ENCODE measurements at places on chromosomes 2 and 18. TPM values are rescaled to one million over a fixed set of nuclear protein-coding genes. Genes with fewer than 3 reads are reported as not detected.

Gene PARD3B
- 4.4 TPM for total RNA-seq

Gene VWA3B
- total RNA-seq = not detected

Gene GALNT5
- total RNA-seq = 8.5 TPM

Gene KRCC1
- 22.0 TPM for total RNA-seq

- DNase-seq = no peak
Observed at GRCh38 chr18:10044054-10044453, 130.2 kb downstream of the VAPA start.

DNA sequence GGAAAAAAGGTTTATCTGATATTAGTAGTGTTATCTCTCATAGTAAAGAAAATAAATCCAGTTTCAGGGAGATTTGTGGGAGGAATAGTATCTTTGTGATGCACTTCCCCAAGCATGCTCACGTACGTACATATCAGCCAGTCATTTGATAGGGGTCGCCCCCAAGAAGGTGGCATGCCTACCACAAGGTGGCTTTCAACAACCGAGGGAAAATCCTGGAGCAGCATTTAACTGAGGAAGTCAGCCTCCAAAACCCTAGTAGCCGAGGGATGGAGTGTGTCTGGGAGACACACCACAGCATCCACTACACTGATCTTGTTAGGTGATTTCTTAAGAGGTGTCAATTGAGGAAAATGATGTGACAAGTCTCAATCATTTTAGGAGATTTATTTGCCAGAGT, 623.9 kb downstream of the NYAP2 start:
- DNase-seq = no peak

GRCh38 chr2:203361495-203361894, 33.3 kb downstream of the ABI2 start:
- DNase-seq = no peak

- DNase-seq = no peak
Observed at GRCh38 chr2:239455436-239456203, 54.8 kb upstream of the HDAC4 start.

DNA sequence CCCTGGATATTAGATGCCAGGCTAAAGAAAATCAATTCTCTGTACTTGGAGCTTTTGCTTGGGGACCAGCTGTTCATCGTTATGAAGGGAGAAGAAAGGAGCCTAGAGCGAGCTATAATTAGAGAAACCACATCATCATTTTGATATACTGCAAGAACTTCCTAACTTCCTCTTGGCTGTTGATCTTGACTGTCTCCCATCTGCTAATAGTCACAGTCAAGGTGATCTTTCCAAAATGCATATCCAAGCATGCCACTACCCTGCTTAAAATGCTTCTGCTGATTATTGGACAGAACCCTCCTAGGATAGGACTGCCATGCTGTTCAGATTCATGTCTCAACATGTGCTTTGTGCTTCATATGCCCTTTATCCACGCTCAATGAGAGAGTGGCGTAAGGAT, 54.8 kb downstream of the RAPGEF4 start:
- no peak for DNase-seq

DNA sequence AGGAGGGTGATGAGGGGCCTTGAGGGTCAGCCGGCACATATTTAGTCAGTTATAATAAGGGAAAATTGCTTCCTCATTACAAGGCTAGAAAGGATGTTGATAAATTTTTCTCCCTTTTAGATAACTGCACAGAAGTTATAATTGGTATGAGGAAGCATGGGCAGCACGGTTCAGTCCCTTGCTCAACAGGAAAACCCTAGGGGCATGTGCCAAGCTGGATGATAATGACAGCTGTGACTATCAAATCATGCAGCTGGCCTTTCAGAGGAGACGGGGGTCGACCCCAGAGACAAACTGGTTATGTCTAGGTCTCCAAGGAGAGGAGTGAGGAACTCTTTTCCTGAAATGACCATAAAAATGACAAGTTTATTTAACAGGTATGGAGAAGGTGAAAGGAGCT, 448.1 kb upstream of the VRK2 start:
- no peak for DNase-seq

GRCh38 chr2:163348857-163349380, 386.9 kb downstream of the FIGN start:
- DNase-seq = no peak

- DNase-seq = no peak
Observed at GRCh38 chr18:78293540-78293939, 686.1 kb upstream of the SALL3 start.

- no peak for DNase-seq
Observed at GRCh38 chr2:45840481-45840880, 189.0 kb downstream of the PRKCE start.

GRCh38 chr2:215236131-215236530, 75.7 kb upstream of the ATIC start:
- DNase-seq = no peak

GRCh38 chr18:47605093-47605492, 325.4 kb downstream of the SMAD2 start:
- DNase-seq = no peak

Measured in esophagus squamous epithelium (tissue), 5 donors.